T1000 (cell line): ENCODE measurements at places on chromosomes 16 and 17.
A peak's percentile ranks its signal among the peaks of the same experiment; 100 is the strongest.

DNA sequence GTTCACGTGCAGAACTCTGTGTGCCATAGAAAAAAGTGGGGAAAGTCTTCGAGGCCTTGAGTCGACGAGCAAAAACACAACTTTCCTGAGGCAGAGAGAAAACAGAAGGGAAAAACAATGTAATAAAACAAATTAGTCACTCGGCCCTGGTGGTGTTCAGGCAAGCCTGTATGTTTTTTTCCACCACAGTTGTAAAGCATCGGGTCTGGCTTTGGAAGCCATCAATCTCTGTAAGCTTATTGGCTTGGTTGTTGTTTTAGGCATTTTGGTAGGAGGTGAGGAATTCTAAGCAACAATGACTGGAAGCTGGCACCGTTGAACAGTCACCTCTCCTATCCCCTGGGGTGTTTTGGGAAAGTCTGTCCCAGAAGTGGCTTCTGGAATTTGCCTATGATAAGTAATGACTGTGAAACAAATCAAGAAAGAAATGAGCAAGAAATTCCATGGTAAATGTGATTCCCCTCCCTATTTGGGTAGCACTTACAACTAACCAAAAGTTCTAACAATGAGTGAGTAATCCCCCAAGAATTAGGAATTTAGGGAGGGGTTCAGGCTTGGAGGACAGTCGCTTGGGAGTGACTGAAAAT lies 2.8 kb downstream of the CDH13 start:
- peak; percentile 40 for DNase-seq

- DNase-seq = no peak
These were observed 139.5 kb downstream of the BCAS3 start for GRCh38 chr17:60817192-60817591.

- DNase-seq = no peak
These were observed 18.1 kb downstream of the ZNF423 start for GRCh38 chr16:49837688-49838410.

- DNase-seq = no peak
These were observed 33.2 kb upstream of the SHISA9 start for GRCh38 chr16:12868169-12868568.

- DNase-seq = no peak
These were observed 13.8 kb downstream of the HROB start for GRCh38 chr17:44155488-44155887.

GRCh38 chr17:43713494-43714162 lies 45.0 kb downstream of the SOST start:
- no peak for DNase-seq

GRCh38 chr16:26816266-26816665 lies 250.5 kb upstream of the C16orf82 start:
- DNase-seq = no peak

DNA sequence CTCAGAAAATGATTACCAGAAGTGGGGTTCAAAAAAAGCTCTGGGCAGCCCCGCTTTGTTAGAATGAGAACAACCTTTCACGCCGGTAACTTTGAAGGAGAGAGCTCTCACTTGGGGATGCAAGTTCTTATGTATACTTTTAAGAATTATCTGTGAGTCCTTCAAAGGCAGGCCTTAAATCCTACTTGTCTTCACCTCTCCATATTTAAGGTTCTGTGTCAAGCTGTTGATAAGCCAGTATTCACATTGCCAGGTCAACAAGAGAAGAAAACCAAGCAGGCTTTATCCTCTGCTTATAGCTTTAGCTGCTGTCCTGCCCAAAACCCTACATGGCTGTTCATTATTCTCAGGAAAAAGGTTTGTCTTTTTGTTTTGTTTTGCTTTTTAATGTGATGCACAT lies 42.9 kb downstream of the CDRT4 start:
- DNase-seq = no peak

- no peak for DNase-seq
These were observed 2.3 kb downstream of the TP53 start for GRCh38 chr17:7684851-7685532.

DNA sequence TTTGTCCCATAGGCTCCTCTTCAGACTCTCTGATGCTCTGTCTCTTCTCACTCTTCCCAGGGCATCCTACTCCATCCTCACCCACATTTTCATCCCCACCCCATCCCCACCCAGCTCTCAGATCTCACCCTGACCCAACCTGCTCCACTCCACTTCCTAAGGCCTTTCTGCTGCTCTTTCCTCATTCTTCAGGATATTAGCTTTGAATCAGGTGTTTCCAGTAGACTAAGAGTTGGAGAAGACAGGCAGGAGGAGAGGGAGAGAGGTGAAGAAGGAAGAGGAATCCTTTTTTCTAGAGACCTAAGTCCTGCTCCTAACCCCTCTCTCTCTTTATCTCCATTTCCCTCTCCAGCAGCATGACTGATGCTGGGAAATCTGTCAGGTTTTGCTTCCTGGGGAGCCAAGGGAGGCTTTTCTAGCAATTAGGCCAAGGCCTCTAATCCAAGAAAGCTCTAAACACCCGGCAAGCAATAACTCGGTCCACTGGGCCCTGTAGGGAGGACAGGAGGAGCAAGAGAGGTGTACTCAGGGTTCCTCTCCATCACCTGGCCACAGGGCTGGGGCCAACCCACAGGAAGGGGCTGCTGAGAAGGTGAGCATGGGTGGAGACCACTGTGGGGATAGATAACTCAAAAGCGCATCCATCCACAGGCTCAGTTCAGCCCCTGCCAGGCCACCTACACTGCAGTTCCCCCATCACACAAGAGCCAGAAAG lies 133.3 kb downstream of the TMEM132E start:
- DNase-seq = no peak

GRCh38 chr17:20935740-20936139 lies 107.1 kb downstream of the USP22 start:
- DNase-seq = no peak

- DNase-seq = no peak
These were observed 11.8 kb upstream of the ALDH3A1 start for GRCh38 chr17:19759568-19760549.
